Glomerular endothelial cell (primary cell): ENCODE measurements at places on chromosomes 13 and 19. TPM values are rescaled to one million over a fixed set of nuclear protein-coding genes. Genes with fewer than 3 reads are reported as not detected.

NANOS3 gene
- total RNA-seq, result 1.6 TPM in 1 of 2 replicates, not detected in the other

NUFIP1 gene
- total RNA-seq, result 3.6 TPM in 2 replicates

GRCh38 chr13:88976466-88976865 is 1305.3 kb downstream of the SLITRK5 start:
- DNase-seq, result no peak

KDM4B gene
- 38.0 and 47.5 TPM in 2 replicates for total RNA-seq

GRCh38 chr13:24684600-24684998 is 4.4 kb downstream of the ATP12A start:
- DNase-seq, result no peak

- no peak for DNase-seq
Observed at GRCh38 chr13:75440100-75440499, 41.9 kb downstream of the TBC1D4 start.

- DNase-seq, result no peak
Observed at GRCh38 chr19:10137751-10138682, 18.3 kb upstream of the EIF3G start.

DNA sequence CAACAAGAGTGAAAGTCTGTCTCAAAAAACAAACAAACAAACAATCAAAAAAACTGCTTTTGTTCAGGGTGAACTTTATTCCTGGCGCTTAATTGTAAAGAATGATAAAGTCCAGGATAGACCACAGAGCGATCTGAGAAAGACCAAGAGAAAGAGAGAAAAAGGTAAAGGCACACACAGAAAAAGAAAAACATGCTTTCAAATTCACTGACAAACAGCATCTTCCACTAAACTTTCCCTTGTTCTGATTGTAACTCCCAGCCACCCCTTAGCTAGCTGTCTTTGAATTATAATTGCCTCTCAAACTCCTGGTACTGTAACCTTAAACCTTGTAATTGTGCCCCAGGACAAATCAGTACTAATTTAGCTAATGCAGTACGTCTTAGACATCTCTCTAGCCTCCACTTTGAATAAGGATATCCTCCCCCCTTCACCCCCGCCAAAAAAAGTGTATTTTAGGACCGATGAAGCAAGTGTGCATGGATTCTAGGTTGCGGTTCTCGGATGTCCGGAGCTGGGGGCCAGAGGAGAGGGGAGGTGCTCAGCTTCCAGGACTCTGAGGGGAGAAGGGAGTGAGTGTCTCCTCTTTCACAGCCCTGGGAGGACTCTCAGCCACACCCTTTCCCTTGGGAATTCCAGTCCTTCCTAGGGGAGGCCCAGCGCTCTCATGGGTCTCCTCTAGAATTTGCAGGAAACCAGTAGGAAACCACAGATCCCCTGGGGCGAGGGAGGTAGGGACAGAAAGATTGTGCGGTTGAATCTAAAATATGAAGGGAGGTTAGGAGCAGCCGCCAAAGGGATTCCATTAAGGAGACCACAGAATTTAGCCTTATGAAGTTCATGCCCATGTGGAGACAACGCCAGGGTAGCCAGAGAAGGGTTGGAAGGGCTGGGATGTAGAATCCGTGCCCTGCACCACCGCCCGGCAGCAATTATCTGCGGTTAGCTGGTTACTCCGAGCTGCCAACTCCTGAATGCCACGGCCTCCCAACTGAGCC is 19.7 kb downstream of the ZNF536 start:
- DNase-seq, result no peak

IQCN gene
- total RNA-seq, result 0.92 and 2.4 TPM in 2 replicates

DNA sequence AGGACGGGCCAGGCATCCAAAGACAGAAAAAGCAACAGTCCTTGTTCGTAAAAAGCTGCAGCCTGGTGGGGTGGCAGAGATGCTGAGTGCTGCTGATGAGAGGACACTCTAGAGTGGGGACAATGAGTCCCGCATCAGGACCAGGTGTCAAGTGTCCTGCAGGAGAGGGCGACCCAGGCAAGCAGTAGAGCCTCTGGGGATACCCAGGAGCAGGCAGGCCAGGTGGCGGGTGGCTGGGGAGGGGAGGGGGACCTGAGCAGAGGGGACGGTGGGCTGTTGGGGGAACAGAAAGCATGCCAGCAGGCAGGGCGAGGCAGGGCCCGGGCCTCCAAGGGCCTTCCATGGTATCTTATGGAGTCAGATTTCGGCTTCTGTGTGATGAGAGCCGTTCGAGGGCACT is 35.8 kb downstream of the GGACT start:
- no peak for DNase-seq

DNA sequence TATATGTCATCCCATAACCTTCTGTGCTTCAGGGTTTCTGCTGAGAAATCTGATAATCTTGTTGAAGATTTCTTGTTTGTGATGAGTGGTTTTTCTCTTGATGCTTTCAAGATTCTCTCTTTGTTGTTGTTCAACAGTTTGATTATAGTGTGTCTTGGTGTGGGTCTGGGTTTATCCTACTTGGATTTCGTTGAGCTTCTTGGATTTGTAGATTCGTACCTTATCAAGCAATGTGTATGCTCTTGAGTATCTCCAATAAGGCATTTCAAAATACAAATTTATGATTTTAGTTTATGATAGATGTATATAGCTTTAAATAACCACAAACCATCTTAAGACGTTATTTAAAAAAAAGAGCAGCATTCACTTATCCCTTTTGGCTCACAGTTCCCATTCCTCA is 57.5 kb downstream of the URI1 start:
- no peak for DNase-seq

RNF113B gene
- not detected in 2 replicates for total RNA-seq

- no peak for DNase-seq
Observed at GRCh38 chr13:110524541-110525257, 36.8 kb downstream of the RAB20 start.

DNA sequence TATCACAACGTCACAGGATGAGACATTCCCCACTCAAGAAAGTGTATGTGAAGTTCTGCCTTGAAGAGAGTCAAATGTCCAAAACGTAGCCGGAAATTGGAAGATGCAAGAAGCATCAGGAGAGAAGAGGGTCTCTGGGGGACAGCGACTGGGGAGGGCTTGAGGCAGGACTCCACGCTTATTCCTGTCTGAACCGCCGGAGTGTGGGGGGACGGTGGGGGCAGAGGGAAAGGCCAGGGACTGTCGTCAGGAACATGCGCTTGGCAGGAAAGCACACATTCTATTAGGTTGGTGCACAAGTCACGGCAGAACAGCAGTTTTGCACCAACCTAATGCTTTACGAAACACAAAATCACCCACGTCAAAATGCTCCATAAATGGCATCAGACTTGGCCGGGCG is 95.3 kb upstream of the TM9SF2 start:
- DNase-seq, result no peak

GRCh38 chr13:94711561-94712286 is 621 bp downstream of the SOX21 start:
- no peak for DNase-seq

DNA sequence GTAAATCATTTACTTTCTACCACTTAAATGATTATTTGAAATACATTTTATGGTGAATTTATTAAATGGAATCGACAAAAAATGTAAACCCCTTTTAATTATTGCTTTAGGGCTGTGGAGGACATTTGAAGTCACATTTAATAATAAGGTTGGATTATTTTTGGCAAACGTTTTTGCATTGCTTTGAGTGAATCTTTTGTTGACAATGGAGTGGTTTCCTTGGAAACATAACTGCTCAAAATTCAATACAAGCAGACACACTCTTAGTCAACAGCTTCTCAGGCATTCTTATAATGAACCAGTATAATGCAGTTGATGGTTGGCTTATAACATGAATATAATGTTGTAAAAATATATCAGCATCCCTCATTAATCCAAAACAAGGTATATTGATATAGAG is 104.7 kb downstream of the DCLK1 start:
- no peak for DNase-seq

ZFP14 gene
- total RNA-seq, result 1.2 and 3.5 TPM in 2 replicates

- no peak for DNase-seq
Observed at GRCh38 chr13:36763126-36763722, 55.8 kb upstream of the RFXAP start.

GRCh38 chr13:42992764-42993122 is 702 bp upstream of the EPSTI1 start:
- DNase-seq, result no peak

DNA sequence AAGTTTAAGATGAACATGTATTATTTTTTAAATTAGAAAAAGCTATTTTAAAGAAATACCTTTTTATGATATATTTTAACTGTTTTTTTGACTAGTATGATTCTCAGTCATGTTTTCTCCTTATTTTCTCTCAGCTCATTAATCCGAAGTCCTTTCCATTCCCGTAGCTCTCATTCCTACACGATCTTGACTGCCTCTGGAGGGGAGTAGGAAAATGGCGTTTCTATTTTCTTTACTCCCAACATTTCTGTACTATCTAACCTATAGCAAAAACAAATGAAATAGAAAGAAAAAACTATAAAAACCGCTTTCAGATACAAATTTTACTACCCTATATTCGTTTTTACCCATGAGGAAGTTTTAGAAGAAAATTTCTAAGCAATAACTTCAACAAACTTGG is 343.8 kb downstream of the RBM26 start:
- no peak for DNase-seq

- DNase-seq, result no peak
Observed at GRCh38 chr13:30307194-30307970, at the start of gene KATNAL1. KATNAL1 (minus strand) TSS chr13:30307551; CDS start chr13:30283777, 23,774 bp downstream.

GRCh38 chr13:76944456-76944855 is 3.9 kb upstream of the ACOD1 start:
- no peak for DNase-seq

DNA sequence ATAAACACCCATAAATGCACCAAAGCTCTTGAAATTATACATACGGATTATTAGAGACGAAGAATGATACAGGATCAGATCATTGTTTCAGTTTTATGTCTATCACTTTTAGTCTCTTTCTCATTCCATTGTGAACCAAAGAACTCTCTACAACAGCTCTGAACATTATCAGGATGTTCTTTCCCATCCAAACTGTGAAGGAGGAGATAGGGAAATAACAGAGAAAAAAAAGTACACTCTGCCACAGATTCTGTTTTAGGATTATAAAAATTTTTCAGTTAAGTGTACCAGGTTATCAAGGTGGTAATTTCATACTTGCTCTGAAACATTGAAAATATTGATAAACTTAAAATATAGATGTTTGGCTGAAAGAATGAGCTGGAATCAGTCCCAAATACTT is 270.9 kb downstream of the MZT1 start:
- DNase-seq, result no peak

- DNase-seq, result no peak
Observed at GRCh38 chr19:12666265-12667048, at the start of the genes MAN2B1 and WDR83. MAN2B1 (minus strand) TSS chr19:12666742; CDS start chr19:12666701, 41 bp downstream. WDR83 (plus strand) TSS chr19:12666807; CDS start chr19:12669791, 2,984 bp downstream.

ZNF506 gene
- 17.0 and 22.2 TPM in 2 replicates for total RNA-seq

- no peak for DNase-seq
Observed at GRCh38 chr13:105184201-105184600, 1351.3 kb downstream of the EFNB2 start.

GRCh38 chr19:56177564-56178243 is 1.9 kb downstream of the GALP start:
- no peak for DNase-seq

GRCh38 chr13:50085063-50085462 is 69.8 kb downstream of the KCNRG start:
- DNase-seq, result peak; percentile 55

ZNF550 gene
- 5.1 and 8.6 TPM in 2 replicates for total RNA-seq

- DNase-seq, result peak; percentile 60
Observed at GRCh38 chr19:41401483-41401882, 3.9 kb downstream of the BCKDHA start.

- no peak for DNase-seq
Observed at GRCh38 chr19:30775956-30776355, 403.8 kb downstream of the ZNF536 start.

DNA sequence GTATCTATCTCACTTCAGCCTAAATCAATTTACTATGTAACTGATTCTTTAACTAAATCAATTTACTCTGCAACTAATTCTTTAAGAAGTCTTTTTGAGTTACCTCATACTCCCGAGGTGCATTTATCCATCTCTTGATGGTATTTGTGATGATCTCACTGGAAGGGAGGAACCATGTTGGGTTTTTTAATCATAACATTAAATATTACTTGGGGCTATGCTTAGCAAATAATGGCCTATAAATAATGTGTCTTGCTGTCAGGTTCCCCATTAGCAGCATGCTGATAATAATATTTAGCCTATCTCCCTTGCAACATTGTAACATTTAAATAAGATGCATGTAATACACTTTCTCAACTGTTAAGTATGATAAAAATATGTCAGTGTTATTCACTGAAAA is 411.3 kb downstream of the SLITRK1 start:
- no peak for DNase-seq

DNA sequence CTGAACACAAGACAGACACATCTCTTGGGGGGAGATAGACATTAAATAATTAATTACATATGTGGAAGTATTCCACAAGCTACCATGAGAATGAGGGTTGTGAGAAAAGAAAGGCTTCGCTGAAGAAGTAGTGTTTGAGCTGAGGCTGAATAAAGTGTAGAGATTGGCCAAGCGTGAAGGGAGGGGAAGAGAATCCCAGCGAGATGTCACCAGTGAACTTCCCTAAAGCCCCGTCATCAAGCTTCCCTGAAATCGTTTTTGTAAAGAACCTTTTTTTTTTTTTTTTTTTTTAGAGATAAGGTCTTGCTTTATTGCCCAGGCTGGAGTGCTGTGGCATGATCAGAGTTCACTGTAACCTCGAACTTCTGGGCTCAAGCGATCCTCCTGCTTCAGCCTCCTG is 235.2 kb downstream of the KCNRG start:
- DNase-seq, result no peak

DNA sequence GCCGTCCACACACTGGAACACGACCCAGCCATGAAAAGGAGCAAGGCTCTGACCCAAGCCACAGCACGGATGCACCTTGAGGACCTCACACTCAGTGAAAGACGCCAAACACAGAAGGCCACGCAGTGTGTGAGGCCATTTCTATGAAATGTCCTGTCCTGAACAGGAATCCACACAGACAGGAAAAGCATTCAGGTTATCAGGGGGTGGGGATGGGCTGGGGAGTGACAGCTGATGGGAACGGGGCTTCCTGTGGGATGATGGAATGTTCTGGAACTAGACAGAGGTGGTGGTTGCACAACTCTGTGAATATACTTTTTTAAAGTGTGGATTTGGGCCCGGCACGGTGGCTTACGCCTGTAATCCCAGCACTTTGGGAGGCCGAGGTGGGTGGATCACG is 30.6 kb downstream of the GPX4 start:
- DNase-seq, result no peak

TMEM259 gene
- 167 and 260 TPM in 2 replicates for total RNA-seq
